HT1080 (cell line): ENCODE measurements at places on chromosomes 2 and 18.

GRCh38 chr18:75945265-75945933 lies 517.9 kb upstream of the SMIM21 start:
- no peak for DNase-seq

DNA sequence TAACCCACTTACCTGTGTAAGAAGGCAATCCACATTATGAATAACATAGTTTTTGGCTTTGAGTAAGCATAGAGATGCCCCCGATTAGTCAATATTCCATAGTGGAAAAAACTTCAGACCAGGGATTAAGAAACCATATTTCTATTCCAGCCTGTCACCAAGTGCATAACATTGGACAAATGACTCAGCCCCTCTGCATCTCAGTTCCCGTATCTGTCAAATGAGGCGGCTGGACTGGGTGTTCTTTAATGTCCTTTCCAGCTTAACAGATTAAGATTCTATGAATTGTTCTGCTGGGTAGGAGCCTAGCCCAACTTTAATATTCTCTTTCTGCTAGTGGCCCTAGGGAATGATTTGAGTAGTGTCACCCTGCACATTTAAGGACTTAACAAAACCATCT lies 11.8 kb upstream of the FTCDNL1 start:
- DNase-seq: no peak

- peak; percentile 81 for DNase-seq
Measured at GRCh38 chr2:192500550-192501200, 305.9 kb upstream of the TMEFF2 start.

DNA sequence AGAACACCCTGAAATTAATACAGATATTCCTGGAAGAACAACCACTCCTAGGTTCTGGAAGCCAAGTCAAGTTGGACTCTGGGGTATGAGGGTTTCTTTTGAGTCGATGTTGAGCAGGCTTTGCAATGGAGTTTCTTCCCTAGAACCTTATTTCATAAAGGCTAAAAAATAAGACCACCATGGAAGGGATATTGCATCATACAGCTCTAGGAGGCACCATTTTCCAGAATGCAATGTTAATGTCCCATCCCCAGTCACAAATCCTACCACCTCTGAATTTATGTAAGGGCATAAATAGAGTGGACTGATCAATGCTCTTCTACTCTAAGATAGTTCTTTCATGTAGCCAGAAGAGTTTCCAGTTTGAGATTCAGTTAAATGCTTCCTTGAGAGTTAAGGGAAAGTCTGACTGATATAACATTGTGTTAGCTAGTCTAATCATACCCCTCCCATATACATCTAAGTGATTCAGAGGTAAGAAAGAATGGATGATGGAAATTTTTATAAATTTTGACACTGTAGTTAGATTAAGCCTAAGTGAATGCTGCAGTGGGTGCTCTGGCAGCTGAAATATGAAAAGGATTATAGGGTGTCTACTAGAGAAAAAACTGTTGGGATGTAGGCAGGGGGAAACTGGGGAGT lies 22.0 kb downstream of the ARHGAP15 start:
- DNase-seq: no peak

DNA sequence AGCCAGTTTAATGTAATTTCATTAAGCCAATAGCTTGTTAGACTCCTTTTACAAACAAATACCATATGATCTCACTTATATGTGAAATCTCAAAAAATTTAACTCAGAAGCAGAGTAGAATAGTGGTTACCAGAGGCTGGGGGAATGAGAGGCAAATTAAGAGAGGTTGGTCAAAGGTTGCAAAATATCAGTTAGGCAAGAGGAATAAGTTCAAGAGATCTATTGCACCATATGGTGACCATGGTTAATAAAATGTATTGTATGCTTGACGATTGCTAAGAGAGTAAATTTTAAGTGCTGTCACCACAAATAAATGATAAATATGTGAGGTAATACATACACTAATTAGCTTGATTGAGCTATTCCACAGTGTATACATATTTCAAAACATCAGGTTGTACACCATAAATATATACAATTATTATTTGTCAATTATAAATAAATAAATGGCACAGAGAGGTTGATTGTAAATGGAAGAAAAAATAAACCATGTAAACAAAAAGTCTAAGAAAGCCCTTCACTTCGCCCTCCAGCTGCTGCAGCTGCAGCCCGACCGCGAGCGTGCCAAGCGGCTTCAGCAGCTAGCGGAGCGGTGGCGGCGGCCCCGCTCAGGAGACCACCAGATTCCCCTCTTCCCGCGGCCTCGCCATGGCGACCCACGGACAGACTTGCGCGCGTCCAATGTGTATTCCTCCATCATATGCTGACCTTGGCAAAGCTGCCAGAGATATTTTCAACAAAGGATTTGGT lies 23.0 kb upstream of the ACTR2 start:
- no peak for DNase-seq

DNA sequence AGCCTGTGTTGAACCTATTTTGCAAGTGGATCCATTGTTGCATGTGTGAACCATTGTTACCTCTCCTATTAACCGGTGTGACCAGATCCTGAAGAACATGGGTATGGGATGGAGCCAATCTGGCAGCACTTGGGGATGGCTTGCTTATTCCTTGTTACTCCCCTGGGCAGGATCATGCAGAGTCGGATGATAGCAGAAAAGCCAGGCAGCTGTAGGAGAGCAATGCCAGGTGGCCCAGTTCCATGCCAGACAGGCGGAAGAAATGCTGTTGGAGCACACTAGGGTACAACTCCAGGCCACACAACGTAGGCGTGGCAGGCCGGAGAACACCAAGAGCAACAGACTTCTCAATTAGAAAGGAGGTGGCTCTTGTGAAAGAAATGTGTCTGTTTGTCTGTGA lies 16.3 kb upstream of the MYO1B start:
- DNase-seq: no peak

DNA sequence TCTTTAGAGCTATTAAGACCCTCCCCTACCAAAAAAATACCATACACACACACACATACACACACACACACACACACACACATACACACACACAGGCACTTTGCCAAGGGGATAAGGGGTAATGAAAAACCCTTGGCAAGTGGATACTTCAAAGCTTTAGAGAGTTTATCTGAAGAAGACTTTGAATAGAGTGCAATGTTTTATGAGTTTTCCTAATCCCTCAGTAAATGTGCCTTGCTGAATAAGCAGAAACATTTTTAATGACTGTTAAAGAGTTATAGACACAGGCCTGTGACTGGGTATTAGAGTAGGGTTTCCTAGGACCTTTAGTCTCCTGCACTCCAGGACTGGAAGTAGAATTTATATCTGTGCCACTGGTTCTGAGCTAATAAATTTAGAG lies 75.5 kb upstream of the CTAGE1 start:
- no peak for DNase-seq

- DNase-seq: no peak
Measured at GRCh38 chr2:57097855-57098254, 914.1 kb downstream of the CCDC85A start.

DNA sequence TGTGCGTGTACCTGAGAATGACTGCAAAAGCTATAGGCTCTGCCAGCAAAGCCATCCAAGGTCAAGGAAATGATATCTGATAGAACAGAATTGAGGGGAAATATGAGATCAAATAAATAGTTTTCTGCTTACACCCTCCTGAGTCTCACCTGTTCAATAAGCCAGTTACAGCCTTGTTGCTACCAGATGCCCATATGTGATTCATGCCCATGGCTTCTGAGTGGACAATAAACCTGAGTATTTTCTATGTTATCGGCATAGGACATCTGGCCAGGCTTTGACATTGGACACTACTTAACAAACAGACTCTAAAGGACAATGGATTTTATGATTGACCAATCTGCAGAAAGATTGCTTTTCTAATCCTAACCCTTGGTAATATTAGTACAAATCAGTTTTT lies 297.9 kb downstream of the LRATD1 start:
- no peak for DNase-seq

- DNase-seq: no peak
Measured at GRCh38 chr2:163610817-163611556, 124.8 kb downstream of the FIGN start.

GRCh38 chr18:57002627-57003026 lies 144.3 kb upstream of the BOD1L2 start:
- DNase-seq: no peak

DNA sequence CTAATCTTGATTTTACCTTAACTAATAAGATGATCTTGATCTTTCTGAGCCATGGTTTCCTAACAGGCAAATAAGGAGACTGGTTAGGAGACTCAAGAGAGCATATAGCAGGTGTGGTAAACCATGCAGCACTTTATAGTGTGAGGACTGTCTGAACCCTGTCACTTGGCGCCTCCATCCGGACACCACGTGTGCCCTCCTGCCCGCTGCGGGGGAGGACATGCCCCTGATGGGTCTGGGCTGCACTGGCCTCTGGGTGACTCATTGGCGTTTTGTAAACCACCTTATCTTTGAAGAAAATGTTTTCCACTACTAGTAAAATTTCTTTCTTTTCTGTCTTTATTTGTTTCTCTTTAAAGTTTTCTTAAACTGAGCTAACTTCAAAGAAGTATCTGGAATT lies 131.1 kb downstream of the FMNL2 start:
- DNase-seq: peak; percentile 61

GRCh38 chr2:216210701-216211540 lies 101.8 kb downstream of the XRCC5 start:
- peak; percentile 14 for DNase-seq

DNA sequence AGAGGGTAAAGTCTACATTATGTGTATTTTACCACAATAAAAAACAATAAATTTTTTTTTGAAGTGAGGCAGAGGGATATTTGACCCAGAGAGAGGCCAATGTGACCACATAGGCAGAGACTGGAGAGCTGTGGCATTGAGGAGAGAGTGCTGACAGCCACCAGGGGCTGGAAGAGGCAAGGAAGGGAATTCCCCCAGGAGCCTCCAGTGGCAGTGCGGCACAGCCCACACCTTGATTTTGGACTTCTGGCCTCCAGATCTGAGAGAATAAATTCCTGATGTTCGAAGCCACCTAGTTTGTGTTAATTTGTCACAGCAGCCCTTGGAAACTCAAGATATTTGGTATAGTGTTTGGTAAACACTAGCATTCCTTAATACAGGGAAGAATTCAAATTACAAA lies 22.7 kb downstream of the ANKRD29 start:
- DNase-seq: no peak

DNA sequence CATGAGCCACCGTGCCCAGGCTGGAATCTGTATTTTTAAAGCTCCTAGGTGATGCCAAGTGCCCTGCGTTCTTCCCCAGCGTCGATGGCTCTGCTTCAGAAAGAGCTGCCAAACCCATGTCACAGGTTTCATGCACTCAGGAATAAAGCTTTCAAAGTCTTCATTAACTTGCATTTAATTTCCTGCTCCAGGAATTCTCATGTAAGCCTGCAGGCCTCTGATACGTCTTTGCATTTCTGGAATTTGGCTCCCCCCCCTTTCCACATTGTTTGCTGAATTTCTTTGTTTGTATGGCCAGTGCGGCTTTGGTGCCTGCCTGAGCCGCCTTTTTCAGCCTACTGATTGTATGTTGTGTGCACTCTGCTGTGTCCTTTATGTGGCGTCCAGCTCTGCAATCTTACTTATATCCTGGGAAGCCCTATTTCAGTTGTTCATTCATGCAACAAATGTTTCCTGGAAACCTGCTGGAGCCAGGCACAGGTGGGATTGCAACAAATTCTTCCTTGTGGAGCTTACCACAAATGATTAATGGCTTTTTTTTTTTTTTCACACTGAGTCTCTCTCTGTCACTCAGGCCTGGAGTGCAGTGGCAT lies 17.9 kb upstream of the OTOF start:
- no peak for DNase-seq

DNA sequence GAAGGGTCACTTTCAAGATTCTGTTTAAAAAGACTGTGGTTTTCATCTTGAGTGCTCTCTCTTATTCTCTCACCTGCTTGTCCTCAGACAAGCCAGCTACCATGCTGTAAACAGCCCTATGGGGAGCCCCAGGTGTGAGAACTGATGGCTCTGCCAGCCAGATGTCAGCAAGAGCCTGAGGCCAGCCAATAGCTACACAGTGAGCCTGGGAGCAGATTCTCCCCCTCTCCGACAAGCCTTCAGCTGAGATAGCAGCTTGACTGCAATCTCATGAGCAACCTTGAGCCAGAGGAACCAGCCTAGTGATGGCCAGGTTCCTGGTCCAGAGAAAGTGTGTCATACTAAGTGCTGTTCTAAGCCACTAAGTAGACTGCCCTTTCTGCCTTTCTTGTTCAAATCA lies 272.1 kb downstream of the NAPG start:
- DNase-seq: no peak

DNA sequence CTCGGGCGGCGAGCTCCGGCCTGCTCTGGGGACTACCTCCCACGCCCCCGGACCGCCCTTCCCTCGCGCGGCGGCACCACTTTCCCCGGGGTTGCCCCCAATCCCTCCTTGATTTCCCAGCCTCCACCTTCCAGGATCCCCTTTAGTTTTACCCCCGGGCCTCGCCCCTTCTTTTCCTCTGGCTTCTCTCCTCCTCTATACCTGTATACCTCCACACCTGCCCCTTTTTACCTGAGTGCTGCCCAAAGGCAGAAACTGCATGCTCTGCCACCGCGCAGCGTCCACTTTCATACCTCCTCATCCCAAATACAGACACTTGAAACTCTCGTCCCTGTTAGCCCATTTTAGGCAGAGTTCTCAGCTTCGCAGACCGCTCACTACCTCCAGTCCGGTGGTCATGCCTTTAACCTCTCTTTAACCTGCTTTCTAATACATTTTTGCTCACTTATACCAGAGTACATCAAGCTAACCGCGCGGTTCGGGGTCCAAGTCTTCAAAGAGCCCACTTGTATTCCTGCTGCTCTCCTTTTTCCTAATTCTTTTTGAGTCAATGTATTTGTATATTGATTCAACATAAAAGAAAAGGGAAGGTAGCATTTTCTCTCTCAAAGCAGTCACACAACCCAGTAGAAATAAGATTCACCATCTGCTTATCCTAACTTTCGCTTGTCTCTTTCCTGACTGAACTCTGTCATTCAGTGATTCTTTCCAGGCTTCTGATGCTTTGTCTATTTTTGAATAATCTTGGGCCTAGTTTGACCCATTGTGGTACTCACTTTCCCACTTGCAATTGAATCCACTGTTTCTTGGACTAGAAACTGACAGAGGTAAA lies 901 bp downstream of the SPOPL start:
- peak; percentile 9 for DNase-seq

GRCh38 chr2:216901273-216901672 lies 41.4 kb upstream of the TNP1 start:
- no peak for DNase-seq

DNA sequence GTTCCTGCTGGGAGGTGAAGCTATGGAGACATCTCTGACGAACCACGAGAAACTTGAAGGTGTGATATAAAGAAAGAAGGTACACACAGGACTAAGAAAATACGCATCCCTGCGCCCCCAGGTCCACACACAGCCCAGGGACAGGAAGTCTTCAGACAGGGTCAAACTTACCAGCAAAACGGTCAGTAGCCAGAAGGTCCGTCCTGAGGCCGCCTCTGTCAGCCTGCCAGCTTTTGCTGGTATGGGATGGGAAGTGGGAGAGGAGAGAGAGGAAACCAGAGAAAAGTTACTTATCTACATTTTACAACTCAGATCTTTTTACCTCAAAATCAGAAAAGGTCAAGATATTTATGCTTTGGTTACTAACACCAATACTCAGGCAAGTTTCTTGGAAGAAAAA lies 47.2 kb downstream of the HDLBP start:
- DNase-seq: no peak
